Hindlimb muscle (tissue), 1 donor: ENCODE measurements at places on chromosomes 1 and 21. TPM values are rescaled to one million over a fixed set of nuclear protein-coding genes. Genes with fewer than 3 reads are reported as not detected.
A peak's percentile ranks its signal among the peaks of the same experiment; 100 is the strongest.

The ZBTB7B gene
- 11.3 TPM for polyA plus RNA-seq

- DNase-seq = no peak
These were observed 299.4 kb downstream of the RYR2 start for GRCh38 chr1:237341391-237341790.

- DNase-seq = no peak
These were observed 38.7 kb downstream of the JUN start for GRCh38 chr1:58745117-58745516.

DNA sequence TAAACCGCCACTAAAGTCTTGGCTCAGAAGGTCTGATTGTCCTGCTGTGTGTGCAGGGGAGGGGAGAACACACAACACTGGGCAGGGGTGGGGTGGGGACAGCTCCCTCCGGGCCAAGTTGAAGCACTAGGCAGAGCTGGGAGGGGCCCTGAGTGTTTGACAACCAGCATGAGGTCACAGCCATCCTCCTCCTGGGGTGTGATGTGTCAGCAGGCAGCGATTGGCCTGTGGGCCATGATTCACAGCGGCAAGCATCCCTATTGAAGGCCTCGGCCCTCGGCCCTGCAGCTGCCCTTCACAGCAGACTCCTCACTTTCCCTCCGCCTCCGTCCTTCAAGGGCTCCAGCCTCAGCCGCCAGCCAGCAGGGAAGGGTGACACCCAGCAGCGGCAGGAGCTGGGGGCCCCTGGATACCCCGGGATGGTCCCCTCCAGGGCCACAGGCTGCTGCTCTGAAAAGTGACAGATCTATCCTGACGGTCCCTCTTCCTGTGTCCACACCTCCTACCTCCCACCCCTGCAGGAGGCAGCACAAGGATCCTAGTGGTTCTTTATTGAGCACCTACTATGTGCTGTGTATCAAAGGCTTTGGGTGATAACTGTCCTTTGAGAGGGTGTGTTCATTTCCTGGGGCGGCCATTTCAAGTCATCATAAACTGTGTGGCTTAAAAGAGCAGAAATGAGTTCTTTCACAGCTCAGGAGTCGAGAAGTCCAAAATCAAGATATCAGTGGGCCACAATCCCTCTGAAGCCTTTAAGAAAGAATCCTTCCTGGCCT, 66.0 kb upstream of the SLC25A33 start:
- peak; percentile 82 for DNase-seq

DNA sequence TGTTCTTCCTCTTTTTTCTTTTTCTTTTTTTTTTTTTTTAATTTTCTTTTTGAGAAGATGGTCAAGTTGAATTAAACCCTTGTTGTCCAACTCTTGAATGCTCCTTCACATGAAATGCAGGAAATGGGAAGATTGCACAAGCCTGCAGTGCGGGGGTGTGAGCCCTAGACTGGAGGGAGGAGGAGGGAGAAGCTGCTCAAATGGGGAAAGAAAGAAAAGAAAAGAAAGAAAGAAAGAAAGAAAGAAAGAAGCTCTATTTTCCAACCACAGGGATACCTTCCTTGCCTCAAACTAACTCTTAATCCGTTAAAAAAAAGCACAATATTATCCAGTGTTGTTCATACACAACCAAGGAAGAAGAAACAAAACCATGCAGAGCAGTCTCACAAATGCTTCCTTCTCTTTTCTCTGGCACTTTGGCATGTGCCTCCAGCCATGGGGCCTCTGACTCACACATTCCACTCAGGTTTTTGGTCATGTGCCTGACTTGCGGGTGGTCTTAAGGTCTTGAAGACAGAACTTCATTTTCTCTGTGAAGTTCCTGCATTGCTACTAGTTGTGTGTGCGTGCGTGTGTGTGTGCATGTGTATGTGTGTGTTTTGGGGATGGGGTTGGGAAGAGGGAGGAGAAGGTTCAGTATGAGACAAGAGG, 276.1 kb downstream of the RPS6KC1 start:
- peak; percentile 10 for DNase-seq
